A673 (cell line): ENCODE measurements at places on chromosomes 1 and 21.

DNA sequence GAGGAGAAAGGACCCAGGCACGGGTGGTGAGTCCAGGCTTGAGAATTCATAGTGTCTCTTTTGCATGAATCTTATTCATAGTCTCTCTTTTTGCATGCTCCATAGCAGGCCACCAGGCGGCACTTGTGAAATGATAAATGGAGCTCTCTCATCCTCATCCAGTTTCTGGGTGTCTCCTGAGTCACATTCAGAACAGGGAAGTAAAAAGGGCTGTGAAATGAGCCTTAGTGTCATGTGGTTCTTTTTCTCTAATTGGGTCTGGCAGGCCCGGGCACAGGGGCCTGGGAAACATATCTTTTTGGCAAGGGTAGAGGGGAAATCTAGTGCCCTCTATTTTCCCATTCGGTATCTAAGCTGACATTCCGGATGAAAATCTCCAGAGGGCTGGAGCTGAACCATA, 19.1 kb upstream of the NCF2 start:
- DNase-seq: peak; percentile 83

GRCh38 chr1:74534241-74534640, 21.8 kb upstream of the LRRC53 start:
- DNase-seq: no peak

DNA sequence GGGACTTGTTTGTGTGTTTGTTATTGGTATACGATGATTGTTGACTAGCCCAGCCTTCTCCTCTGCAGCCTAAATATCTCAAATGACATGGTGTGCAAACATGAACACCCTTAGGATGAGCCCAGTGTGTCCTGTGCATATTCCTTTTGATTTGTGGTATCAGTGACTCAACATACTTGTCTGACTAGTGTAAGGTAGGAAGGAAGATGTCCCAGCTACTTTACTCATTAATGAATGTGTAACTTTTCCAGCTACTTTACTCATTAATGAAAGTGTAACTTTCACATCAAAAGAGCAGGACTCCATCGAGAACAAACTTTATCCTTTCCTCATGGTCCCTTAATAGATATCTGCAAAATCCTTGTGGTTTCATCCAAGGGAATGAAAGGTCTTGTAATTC, 2.7 kb upstream of the ZNF692 start:
- no peak for DNase-seq

DNA sequence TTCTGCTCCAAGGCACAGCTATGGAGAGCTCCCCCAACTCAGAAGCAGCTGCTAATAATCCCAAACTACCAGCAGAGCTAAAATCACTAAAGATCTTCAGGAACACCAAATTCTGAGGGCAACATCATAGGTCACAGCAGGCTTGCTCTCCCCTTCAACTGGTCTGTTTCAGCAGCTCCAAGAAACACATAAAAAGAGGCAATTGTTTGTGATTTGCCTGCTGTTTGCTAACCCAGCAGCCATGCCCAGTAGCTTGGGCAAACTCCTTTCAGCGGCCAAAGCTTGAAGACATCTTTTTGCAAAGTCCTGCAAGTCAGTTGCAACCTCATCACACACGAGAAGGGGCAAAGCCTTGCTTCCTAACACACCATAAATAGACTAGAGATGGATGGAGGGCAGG, 8.9 kb downstream of the ERI3 start:
- DNase-seq: no peak

GRCh38 chr1:81446000-81446669, 354.6 kb upstream of the ADGRL2 start:
- no peak for DNase-seq

GRCh38 chr1:3847081-3847480, 9.9 kb downstream of the CEP104 start:
- DNase-seq: no peak

GRCh38 chr1:245842106-245842505, 665.0 kb downstream of the SMYD3 start:
- no peak for DNase-seq

GRCh38 chr1:245121523-245121922, 33.3 kb upstream of the KIF26B start:
- DNase-seq: no peak

GRCh38 chr1:59229138-59229537, 67.8 kb upstream of the FGGY start:
- no peak for DNase-seq

DNA sequence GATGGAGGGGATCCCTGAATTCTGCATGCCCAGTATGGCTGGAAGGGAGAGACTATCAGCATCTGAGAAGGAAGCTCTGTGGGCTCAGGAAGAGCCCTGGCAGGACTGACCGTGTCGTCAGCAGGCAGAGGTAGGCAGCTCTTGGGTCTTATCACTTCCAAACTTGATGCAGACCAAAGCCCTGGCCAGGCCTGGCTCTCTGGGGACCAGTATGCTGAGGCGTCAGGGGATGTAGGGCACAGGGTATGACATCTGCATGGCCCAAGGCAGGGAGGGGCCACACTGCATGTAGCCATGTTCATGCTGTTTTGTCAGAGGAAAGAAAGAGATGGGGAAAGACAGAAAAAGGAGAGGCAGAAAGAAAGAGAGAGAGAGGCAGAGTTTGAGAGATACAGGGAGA, 6.3 kb downstream of the FGR start:
- no peak for DNase-seq

DNA sequence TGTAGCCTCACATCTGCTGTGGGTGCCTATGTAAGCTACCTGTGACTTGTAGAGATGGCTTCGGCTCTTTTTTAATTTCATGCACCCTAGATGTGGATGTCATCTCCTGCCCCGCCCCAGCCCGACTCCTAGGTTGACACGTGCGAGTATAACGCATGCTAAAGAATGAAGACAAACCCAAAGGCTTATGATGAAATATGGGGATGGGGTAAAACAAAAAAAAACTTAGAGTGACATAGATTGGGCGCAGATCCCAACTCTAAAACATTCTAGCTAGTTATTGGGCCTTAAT, 613 bp upstream of the ERO1B start:
- DNase-seq: no peak

DNA sequence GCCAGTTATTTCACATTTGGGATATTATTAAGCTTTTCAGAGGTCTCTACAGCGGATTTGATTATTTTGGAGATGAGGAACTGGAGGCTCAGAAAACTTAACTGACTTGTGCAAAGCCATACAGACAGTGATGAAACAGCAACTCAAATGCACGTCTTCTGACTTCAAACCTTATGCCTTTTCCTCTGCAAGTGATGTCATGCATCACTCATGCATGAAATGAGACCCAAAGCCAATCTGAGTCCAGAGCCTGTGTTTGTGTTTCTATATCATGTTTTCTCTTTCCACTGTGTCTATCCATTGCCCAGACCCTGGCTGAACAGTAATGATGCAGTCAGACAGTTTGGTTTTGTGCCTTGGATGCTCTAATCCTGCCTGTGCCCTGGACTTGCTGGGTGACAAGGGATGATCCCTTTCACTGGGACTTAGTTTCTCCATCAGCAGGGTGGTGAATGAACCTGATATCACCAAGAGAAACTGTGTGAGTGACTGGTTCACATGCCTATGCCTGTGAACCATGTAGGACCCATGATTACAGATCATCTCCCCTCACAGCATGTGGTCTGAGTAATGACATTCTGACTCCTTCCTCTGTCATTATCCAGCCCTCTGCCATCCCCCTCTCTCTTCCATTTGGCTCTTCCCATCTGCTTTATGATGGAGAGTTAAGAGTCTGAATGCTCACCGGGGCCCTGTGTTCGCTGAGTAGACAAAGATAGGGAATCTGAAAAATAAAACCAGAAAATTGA, 33.4 kb downstream of the SLAMF6 start:
- DNase-seq: peak; percentile 14

DNA sequence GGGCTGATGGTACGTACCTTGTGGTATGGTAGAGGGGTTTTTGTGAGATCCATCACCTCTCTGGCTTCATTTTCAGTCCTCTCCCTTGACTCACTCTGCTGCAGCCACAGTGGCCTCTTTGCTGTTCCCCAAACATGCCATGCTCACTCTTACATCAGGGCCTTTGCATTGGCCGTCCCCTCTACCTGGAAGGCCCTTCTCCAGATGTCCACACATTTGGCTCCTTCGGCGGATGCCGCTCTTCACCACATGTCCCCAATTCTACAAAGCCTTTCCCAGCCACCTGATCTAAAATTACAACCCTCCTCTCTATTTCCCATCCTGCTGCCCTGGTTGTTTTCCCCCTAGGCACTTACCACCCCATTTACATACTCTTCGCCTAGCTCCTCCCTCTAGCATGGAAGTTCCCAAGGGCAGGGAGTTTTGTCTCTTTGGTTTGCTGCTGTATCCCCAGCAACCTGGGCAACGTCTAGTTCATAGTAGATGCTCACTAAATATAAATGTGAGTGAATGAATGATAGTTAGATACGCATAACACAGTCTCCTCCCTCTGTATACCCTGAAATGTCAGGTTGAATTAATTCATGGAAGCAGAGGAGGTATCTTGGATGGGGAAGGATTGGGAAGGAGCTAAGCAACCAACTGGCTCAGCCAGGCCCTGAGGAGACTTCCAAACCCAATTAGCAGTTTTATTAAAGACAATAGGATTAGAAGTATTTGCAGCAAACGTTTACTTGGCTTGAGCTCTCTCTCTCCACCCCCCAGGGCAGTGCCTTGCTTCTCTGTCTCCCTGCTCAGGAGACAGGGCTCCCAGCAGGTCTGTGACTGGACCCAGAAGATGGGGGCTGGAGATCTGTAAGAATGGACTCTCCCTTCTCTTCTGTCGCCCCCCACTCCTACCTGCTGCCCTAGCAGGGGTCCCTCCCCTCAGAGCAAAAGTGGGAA, 264.2 kb downstream of the GRIK3 start:
- DNase-seq: no peak

DNA sequence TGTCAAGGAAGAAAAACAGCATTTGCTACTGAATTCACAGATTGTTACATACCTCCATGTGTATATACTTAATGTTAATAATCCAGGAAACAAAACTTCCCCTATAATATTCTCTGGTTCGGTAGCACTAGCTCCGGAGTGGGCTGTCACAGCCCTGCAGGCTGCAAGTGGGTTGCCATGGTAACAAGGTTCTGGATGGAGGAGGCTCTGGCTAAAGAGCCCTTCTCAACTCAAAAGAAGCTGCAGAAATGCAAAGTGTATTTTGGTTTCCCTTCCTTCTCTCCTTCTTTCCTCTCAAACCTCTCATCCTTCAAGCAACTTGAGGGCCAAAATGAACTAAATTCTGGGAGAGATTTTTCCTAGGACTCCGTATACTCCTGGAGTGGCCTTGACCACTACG, 45.2 kb downstream of the ASTN1 start:
- no peak for DNase-seq

DNA sequence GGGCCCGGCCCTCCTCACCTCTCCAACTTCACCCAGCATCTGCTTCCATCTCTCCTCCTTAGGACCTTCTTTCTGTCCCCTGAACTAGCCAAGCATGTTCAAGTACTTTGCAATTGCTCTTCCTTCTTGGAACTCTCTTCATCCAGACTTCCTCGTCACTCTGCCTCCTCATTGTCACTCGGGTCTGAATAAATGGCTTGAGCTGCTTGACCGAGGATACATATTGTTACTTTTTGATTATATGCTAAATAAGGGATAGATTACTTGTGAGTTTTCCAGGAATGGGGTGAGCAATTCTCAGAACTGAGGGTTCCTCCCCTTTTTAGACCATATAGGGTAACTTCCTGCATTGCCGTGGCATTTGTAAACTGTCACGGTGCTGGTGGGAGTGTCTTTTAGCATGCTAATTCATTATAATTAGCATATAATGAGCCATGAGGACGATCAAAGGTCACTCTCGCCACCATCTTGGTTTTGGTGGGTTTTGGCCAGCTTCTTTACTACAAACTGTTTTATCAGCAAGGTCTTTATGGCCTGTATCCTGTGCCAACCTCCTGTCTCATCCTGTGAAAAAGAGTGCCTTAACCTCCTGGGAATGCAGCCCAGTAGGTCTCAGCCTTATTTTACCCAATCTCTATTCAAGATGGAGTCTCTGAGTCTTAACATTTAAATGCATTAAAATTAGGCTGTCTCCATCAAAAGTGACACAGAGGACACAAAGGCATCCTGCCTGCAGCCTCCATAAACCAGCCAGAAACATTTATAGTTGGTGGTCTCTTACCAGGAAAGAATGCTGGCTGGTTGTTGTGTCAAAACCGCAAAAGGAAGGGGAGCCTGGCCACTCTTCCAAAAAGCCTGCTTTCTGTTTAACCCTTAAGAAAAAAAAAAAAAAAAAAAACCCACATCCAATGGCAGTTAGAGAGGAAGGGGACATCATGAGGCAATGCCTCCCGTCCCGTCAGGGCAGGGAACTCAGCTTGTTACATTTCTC, 179.3 kb downstream of the KAZN start:
- DNase-seq: no peak

DNA sequence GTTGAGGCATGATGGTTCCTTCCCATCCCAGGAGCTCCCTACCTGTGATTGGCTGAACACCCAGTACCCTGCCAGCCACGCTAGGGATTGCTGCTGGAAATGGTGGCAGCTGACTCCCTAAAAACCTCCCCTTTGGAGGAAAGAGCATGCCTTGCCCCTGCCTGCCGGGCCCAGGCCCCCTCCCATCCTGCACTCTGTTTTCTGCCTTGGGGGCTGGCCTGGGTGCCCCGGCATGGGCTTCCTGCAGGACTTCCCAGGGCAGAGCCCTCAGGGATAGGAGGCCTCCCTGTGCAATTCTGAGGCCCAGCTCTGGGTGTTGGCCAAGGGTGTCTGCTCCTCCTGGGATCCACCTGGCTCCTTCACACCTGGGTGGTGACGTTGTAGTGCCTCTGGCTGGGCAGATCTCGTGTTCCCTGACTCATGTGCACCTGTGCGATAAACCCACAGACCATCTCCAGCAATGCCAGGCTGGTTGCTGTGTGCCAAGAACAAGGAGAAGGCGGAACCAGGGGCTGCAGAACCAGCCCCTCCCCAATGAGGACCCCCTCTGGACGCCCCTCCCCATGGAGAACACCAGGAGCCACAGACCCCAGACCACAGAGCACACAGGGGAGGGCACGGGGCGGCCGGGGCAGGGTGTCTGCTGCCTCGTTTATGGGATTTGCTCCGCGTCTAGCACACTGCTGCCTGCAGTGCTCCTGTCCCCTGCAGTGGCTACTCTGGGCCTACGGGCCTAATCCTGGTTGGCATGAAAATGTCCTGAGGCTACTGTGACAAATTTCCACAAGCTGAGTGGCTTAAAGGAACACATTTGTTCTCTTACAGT, 13.6 kb downstream of the CSTB start:
- no peak for DNase-seq

GRCh38 chr1:246595146-246595545, 28.9 kb downstream of the CNST start:
- no peak for DNase-seq

DNA sequence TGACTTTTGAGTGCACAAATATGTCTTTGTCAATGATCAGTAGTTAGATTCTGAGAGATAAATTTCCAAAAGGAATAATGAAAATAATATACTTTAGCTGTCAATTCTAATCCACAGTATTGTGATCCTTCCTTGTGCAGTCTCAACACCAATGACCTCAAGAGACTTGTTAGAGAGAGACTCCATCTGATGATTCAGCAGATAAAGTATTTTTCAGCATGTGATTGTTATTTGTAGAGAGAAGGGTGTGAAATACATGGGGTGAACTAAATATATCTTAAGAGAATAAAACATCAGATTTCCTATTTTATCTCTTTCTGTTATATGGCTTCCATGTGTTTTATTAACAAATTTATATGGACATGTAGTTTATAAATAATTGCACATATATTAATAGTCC, 5.9 kb upstream of the ZNF124 start:
- no peak for DNase-seq
